ENCODE measurements at places on chromosomes 13 and 19.

DNA sequence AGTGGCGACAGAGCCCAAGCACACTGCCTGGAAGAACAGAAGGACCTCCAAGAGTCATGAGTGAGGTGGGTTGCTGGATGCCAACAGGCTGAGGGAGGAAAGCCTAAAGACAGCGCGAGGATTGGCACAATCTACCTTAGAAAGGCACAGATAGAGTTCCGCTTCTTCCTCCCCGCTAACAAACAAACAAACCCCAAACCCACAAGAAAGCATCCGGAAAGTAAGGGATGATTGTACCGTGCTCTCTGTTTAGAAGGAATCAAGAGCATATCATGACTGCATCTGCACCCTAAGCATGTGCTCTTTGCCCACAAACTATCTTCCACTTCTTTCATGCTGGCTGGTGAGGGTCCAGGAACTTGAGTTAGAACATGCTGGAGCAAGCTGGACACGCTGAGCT is 233.0 kb upstream of the KLF12 start:
- DNase-seq: no peak

DNA sequence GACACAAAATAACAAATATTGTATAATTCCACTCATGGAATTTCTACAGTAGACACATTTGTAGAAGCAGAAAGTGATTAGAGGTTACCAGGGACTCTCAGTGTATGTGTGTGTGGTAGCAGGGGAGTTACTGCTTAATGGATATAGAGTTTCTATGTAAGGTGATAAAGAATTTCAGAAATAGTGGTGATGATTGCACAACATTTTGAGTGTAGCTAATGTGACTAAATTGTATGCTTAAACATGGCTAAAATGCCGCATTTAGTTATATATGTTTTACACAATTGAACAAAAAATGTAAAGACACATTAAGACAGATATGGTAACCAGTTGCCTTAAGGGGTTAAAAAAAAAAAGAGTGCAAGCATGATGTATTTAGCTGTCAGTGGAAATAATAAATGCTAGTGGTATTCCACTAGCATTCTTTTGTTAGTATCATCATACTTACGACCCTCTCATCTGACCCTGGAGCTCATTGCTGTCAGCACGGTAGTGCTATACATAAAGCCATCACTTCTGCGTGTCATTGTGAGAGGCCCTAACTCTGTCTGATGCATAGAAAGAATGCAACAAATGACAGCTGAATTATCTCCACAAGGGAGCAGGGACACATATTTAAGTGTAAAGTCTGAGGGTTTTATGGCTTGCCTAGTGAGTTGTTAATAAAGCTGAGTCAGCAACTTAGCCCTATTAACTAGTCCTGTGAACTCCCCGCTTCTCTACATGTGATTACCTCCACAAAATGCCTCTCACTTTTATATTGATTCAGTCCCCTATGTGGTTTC is 134.1 kb upstream of the RXFP2 start:
- DNase-seq: no peak

DNA sequence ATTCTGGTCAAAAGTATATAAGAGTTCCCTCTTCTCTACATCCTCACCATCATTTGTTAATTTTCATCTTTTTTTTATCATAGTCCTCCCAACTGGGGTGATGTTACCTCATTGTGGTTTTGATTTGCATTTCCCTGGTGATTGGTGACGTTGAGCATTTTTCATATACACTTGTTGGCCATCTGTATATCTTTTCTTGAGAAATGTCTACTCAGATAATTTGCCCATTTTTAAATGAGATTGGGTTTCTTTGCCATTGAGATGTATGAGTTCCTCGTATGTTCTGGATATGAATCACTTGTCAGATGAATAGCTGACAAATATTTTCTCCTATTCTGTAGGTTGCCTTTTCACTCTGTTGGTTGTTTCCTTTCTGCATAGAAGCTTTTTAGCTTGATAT is 2.4 kb downstream of the CD33 start:
- no peak for DNase-seq

DNA sequence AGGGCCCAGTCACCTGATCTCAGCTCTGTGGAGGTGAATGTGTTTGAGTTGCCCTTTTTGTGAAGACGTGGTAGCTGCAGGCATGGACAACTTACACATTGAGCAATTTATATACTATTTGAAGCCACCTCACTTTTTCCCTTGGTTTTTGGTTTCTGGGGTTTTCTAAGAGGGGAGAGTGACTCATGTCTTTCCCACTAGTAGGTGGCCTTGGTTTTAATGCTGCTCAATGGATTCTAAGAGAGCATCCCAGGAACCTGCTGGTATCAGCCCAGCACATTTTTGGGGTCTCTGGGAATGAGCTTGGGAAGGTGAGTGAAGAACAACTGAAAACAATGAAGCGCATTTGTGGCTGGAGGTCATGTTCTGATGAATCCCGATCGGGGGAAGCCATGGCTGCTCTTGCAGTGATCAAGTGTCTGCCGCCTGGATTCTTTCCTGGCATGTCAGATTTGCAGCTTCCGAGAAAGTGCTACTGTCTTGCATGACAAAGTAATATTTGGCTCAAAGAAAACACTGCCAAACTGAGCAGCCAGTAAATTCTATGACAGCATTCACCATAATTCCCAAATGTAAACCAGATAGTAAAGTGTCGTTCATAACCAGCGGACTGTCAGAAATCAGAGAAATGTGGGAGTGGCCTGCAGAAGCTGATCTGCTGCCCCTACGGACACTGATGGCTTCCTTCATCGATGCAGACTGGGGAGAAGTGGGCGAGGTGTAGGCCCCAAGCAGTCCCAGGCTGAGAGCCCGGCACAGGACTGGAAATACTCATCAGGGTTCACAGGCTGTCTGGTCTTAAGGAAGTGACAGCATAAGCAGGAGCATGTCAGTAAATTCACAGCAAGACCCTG is 98.7 kb downstream of the COL4A2 start:
- no peak for DNase-seq
